Activated CD8-positive, alpha-beta memory T cell treated with anti-CD3 and anti-CD28 coated beads, Interleukin-2, amount 50 U/mL, for 48 hours (primary cell): ENCODE measurements at places on chromosomes 7 and 10.

DNA sequence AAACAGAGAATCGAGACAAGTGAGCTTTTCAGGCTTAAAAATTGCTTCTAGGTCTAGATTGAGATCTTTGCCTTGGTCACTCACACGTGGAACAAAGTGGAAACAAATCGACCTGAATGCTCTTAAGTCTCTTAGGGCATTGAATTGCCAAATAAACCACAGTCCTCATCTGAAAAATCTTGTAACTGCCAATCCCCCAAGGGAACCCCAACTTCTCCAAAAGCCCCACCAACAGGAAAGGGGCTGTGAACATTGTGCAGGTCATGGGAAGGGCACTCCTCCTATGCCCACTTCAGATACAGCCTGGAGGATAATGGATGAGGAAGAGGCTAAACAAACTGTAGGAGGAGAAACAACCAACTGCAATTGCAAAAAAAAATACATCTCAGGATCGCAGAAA lies 91.3 kb downstream of the DGKI start:
- DNase-seq: no peak

GRCh38 chr7:26759108-26759507 lies 105.3 kb downstream of the SKAP2 start:
- no peak for DNase-seq

GRCh38 chr7:14630048-14630447 lies 272.5 kb downstream of the DGKB start:
- no peak for DNase-seq

DNA sequence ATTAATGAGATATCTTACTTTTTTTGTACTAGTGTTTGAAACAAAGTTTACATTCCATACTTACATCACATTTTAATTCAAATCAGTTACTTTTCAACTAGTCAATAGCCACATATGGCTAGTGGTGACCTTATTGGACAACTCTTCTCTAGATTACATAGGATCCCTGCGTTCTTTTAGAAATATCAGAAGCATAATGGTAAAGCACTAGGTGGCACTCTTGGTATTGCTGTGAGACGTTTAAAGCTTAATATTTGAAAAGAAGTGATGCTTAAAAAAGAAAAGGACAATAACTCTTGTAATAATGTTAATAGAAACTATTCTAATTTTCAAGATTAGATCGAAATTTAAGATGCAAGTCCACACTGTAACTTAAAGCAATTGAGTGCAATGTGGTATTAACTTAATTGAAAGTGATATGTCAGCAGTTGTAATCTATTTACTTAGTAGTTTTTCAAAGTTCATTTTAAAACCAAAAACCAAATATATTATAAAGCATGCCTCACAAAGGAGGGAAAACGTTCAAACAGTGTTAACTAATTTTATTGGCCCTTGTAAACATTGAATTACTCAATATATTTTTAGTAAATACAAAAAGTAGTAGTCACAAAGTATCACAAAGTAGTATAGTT lies 339.1 kb downstream of the ATRNL1 start:
- no peak for DNase-seq

- no peak for DNase-seq
Measured at GRCh38 chr7:116030651-116031276, at the start of gene TFEC. TSS of gene TFEC (minus strand) at chr7:116030763. CDS start at chr7:115984441, 46,322 bp downstream.

DNA sequence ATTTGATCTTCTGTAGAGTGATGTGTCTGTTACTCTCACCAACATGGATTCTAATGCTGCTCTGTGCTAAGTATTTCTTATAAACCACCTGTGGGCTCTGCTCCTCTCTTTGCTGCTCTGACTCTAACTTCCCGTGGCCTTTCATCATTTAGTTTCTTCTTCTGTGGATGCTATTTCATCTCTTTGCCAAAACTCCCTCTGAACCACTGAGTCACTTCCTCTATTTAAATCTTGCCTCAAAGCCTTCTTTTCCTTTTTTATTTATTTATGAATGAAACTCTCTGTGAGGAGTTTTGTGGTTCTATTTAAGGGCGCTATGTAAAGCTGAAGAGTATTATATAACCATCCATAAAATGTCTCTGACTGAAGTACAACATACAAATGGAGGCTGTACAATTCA lies 538.5 kb downstream of the SUGCT start:
- DNase-seq: no peak

GRCh38 chr7:155790666-155791065 lies 21.6 kb downstream of the SHH start:
- DNase-seq: no peak

DNA sequence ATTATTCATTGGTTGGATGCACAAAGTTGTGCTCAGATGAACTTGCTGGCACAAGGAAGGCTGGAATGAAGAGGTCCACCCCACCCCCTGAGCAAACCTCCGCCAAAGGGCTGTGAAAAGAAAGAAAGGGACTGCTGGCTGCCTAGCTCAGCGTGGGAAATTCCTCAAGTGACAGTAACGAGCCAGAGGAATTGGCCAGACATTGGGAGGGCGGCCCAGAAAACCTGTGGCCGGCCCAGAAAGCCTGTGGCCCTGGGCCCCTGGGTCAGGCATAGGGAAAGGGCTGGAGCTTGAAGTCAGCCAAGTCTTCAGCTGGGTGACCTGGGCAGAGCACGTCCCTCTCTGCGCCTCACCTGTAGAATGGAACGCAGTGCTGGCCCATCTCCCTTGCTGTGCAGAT lies 30.6 kb upstream of the CTBP2 start:
- no peak for DNase-seq

DNA sequence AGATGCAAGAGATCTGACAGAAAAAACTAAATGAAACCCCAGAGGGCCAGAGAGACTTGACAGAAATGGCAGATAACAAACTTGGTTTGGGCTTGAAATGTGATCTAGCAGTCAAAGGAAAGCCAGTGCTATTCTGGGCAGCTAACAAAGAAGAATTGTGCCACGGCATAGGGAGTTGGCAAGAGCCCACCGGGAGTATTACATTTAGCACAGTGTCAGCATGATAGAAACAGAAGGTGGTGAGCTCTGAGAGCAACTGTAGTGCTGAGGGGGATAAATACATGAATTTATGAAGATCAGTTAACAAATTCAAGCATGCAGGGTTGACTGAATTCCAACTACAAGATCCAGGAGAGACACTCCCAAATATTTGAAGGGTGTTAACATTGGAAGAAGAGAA lies 91.1 kb downstream of the AHCYL2 start:
- DNase-seq: no peak

GRCh38 chr7:94030634-94031033 lies 26.5 kb upstream of the BET1 start:
- no peak for DNase-seq

DNA sequence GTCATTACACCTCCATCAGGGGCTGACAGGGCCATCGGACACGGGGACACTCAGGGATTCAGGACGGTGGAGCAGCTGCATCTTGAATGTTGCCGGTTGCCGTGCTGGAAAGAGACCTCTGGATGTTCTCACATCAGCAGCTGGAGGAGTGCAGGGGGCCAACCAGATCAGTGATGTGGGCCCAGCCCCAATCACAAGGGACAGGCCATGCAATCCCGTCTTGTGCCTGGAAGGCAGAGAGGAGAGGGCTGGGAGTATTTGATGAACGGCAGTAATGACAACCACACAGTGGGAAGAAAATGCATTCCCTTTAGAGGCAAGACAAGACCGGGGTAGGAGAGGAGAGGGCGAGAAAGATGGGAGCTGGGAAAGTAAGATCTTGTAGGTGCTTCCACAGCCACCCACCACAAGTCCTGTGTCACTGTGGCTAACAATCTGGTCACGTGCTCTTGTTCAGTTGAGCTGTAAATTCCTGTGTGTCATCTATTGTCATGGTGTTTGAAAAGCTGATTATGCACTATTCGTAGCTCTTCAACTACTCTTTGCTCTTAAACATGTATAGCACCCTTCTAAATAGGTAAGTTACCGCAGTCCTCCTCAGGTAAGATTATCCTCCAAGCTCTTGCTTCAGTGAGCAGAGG lies 85.9 kb upstream of the LEP start:
- peak; percentile 26 for DNase-seq

DNA sequence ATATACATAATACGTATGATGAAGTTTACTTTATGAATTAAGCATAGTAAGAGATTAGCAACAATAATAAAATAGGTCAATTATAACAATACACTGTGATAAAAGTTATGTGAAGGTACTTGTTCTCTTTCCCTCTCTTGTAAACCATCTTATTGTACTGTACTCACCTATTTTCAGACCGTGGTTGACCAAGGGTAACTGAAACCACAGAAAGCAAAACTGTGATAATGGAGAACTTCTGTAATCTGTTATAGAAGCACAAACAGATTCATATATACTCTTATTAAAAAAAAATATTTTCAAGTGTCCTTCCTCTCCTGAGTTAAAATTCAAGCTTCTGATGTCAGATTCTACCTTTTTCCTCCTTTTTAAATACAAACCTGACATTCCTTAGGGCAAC lies 1247.8 kb upstream of the SORCS1 start:
- DNase-seq: no peak

GRCh38 chr7:155969192-155969929 lies 157.1 kb upstream of the SHH start:
- peak; percentile 0 for DNase-seq

GRCh38 chr10:71424496-71425194 lies 27.9 kb downstream of the CDH23 start:
- DNase-seq: peak; percentile 33

- no peak for DNase-seq
Measured at GRCh38 chr10:5206799-5207198, 10.2 kb downstream of the AKR1C4 start.

GRCh38 chr7:107414198-107414597 lies 55.7 kb upstream of the GPR22 start:
- no peak for DNase-seq

DNA sequence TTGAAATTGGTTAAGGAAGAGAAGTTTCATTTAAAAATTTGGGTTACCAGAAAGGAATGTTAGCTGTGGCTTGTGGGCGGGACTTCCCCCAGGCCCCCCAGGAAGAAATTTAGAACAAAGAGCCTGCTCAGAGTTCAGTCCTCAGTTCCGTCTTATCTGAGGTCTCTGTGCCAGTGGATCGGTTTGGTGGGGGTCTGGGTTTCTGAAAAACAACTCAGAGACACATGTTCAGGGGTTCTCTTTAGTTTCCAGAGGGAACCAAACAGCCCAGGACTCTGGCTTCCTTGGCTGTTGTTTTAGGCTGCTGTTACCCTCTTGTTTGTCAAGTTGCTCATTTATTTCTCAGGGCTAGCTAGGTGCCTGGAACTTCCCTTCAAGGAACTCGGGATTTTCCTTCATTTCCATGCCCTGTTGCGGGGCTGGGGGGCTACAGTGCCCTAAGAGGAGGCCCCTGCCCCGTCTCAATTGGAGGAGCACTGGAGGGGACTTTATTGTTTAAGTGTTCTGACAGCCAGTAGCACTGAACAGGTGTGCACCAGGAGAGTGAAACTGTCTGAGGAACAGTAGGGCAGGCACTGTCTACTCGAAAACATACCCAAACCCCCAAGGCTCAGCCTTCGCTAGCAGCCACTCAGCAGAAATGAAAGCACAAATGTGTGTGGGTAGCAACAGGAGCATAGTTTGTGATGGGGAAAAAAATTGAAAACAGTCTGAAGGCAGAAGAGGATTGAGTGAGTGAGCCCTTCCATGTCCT lies 59.9 kb downstream of the ALOX5 start:
- no peak for DNase-seq

- no peak for DNase-seq
Measured at GRCh38 chr10:78528749-78529204, 495.1 kb downstream of the RPS24 start.

- no peak for DNase-seq
Measured at GRCh38 chr10:122992031-122992585, 11.9 kb downstream of the PSTK start.

GRCh38 chr7:155224116-155224811 lies 73.4 kb upstream of the INSIG1 start:
- DNase-seq: no peak
